ENCODE measurements at places on chromosomes 11 and 22.

GRCh38 chr11:91047882-91048281 lies 825.0 kb upstream of the CHORDC1 start:
- DNase-seq, result no peak

DNA sequence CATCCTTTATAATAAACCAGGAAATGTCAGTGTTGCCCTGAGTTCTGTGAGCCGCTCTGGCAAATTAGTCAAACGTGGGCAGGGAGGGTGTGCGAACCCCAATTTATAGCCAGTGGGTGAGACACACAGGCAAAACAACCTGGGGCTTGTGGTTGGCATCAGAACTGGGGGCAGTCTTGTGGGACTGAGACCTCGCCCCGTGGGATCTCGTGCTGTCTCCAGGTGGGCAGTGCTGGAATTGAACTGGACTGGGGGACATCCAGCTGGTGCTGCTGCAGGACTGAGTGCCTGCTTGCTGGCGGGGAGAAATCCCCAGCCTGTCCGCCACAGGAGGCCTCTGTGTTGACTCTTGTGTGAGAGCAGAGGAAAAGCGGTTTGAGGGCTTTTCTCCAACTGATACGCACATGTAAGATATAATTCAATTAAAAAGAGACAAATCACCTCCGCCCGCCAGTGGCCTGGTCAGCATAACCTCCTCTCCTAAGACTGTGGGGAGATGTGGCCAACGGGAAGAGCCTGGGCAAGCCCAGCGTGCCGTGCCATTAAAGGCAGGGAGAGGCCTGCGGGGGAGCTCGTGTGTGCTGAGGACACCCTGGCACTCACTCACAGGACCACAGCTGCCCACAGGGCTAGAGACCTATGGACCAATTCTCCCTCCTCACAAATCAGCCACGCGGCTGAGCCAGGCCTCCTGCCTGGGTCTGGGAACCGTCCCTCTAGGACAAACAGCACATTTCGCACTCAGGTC lies 18.4 kb downstream of the SULT4A1 start:
- no peak for DNase-seq

DNA sequence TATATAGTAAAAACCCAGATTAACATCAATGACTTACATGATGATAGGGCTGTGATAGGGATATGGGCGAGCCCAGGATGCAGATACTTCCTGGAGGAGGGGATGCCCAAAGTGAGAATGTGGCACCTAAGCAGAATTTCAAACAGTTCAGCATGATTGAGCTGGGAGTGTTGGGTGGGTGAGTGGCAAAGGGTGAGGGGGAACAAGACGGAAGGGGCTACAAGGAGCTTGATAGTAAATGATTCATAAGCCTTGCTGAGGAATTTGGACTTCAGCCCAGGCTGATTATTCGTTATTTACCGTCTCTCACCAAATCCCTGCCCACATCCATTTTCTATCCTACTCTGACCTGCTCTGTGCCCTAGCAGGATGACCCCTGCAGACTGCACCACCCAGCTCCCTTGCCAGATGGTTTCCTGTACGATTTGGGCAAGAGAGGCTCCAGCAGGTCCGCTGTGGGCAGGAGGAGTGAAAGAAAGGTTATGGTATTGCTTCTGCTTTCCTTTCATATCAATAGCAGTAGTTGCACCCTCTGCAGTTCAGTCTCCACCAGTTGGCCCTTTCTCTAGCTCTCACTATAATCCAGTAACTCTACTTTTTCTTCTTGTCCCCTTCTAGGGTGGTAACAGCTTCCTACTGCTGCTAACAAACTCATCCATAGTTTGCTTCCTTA lies 30.3 kb upstream of the SIK2 start:
- DNase-seq, result no peak

- no peak for DNase-seq
These were observed 1917.5 kb downstream of the LRRC4C start for GRCh38 chr11:39541945-39542351.

GRCh38 chr11:75201771-75202170 lies 38.8 kb upstream of the TPBGL start:
- no peak for DNase-seq

- DNase-seq, result peak; percentile 30
These were observed 34.7 kb upstream of the SEPTIN5 start for GRCh38 chr22:19679522-19680101.

- no peak for DNase-seq
These were observed 124.3 kb upstream of the FGF3 start for GRCh38 chr11:69943506-69943905.

DNA sequence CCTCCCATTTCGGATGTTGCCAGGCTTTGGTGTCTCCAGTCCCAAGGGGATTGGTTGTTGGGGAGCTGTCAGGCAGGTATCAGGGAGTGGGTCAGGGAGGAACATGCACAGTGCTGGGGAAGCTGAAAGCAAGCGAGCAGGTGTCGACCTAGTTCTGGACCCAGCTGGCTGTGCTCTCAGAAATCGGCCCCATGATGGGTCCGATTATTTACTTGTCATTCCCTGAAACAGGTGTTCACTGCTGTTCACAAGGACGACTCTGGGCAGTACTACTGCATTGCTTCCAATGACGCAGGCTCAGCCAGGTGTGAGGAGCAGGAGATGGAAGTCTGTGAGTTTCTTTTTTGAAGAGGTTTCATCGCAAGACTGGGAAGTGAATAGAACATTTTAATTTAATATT lies 76.8 kb downstream of the JAM3 start:
- DNase-seq, result no peak

DNA sequence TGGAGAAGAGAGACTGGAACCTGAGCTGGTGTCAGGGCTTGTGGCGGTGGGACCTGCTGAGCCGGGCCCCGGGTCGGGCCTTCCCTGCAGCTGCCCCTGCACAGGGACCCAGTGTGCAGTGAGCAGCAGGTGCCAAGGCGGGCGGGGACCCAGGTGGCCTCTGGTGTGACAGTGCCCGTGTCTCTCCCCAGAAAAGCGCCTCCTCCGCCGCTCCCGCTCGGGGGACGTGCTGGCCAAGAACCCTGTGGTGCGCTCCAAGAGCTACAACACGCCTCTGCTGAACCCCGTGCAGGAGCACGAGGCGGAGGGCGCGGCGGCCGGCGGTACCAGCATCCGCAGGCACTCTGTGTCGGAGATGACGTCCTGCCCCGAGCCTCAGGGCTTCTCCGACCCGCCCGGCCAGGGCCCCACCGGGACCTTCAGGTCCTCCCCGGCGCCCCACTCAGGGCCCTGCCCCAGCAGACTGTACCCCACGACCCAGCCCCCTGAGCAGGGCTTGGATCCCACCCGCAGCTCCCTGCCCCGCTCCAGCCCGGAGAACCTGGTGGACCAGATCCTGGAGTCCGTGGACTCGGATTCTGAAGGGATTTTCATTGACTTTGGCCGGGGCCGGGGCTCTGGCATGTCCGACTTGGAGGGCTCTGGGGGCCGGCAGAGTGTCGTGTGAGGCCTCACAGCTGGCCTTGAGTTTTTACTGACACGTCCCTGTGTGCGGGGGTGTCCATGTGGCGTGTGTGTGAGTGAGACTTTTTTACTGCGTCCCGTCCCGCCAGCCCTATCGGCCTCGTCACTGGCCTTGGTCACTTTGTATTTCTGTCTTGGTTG lies 15.6 kb upstream of the ARHGAP8 start:
- DNase-seq, result no peak

- no peak for DNase-seq
These were observed 13.6 kb downstream of the TIMP3 start for GRCh38 chr22:32815059-32815458.

DNA sequence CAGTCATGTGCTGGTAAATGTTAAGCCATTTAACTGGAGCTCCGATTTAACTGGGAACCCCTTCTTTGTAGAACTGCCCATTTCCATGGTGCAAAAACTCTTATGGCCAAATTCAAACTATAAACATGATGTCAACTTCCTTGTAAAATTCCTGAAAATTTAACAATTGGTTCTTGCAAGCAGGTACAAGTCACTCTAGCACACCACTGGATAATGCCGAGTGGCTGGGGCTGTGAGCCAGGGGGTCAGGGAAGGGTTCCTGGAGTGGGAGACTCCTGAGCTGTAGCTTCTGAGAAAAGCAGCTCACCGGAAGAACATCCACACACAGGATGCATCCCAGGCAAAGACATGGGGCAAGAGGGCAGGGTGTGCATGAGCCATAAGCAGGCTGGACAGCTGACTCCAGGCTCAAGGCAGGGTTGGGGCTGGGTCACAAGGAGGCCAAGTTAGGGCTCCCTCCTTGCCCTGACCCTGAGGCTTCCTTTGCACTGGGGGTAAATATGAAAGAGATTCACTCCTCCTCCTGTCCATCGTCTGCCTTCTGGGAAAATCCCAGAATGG lies 18.2 kb downstream of the P2RY2 start:
- no peak for DNase-seq

GRCh38 chr11:125494974-125495725 lies 915 bp downstream of the FEZ1 start:
- no peak for DNase-seq

- no peak for DNase-seq
These were observed at the start of gene IGF2 for GRCh38 chr11:2139123-2139521. TSS of gene IGF2 (minus strand) at chr11:2139389. CDS start at chr11:2135523, 3,866 bp downstream.

- DNase-seq, result no peak
These were observed 157.7 kb downstream of the DBX1 start for GRCh38 chr11:20002312-20003216.

DNA sequence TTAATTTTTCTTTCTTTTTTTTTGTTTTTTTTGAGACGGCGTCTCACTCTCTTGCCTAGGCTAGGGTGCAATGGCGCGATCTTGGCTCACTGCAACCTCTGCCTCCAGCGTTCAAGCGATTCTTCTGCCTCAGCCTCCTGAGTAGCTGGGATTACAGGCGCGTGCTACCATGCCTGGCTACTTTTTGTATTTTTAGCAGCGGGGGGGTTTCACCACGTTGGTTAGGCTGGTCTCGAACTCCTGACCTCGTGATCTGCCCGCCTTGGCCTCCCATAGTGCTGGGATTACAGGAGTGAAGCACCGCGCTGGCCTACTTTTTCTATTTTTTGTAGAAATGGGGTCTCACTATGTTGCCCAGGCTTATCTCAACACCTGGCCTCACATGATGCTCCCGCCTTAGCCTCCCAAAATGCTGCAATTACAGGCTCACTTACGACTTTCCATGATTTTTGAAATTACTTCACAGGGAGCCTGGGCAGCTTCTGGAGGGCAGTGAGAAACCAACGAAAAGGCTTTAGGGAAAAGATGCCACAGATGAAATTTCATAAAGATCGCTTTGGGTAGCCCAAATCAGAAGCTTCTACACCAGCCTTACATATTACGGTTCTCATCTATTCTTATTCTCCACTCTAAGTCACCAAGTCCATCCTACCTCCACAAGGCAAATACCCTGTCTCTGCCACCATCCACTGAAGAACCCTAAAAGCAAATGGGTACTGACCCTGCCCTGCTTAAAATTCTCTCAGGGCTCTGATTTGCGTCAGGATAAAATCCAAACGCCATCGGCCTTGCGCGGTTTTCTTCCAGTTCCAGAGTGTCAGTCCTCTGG lies 866 bp upstream of the RRM1 start:
- DNase-seq, result no peak

GRCh38 chr22:32544953-32545558 lies 70.4 kb downstream of the FBXO7 start:
- DNase-seq, result no peak

GRCh38 chr22:21947040-21948014 lies 5.3 kb downstream of the PPM1F start:
- no peak for DNase-seq

GRCh38 chr22:19855504-19856409 lies 1.1 kb upstream of the GNB1L start:
- no peak for DNase-seq

GRCh38 chr11:130166457-130166784 lies 6.8 kb downstream of the ST14 start:
- no peak for DNase-seq

GRCh38 chr11:45745065-45745811 lies 59.7 kb upstream of the SLC35C1 start:
- no peak for DNase-seq

- DNase-seq, result no peak
These were observed 111.3 kb downstream of the NAT10 start for GRCh38 chr11:34216706-34217105.

- DNase-seq, result no peak
These were observed 11.9 kb downstream of the ZNF202 start for GRCh38 chr11:123729602-123730001.

GRCh38 chr22:36445158-36445668 lies 36.2 kb downstream of the TXN2 start:
- DNase-seq, result no peak

- DNase-seq, result no peak
These were observed 26.5 kb upstream of the TMPRSS4 start for GRCh38 chr11:118050208-118050891.

- no peak for DNase-seq
These were observed 24.1 kb upstream of the APOA1 start for GRCh38 chr11:116861539-116861938.

GRCh38 chr22:50189849-50190181 lies 4.1 kb downstream of the TRABD start:
- DNase-seq, result no peak

DNA sequence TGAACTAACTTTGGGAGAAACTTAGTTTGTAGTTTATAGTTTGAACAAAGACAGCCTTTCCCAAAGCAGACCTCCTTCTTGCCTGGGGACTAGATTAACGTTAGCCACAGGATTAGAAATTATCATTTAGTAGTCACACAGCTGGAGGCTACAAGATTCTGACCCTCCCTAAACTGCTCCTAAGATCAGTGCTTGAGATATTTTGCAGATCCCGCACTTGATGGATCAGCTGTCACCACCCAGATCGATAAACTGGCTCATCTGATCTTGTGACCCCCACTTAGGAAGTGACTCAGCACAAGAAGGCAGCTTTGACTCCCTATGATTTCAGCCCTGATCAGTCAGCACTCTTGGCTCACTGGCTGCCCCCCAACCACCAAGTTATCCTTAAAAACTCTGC lies 1.6 kb downstream of the SLC22A24 start:
- no peak for DNase-seq

- DNase-seq, result no peak
These were observed 181.7 kb upstream of the ZC3H12C start for GRCh38 chr11:109911488-109911887.

DNA sequence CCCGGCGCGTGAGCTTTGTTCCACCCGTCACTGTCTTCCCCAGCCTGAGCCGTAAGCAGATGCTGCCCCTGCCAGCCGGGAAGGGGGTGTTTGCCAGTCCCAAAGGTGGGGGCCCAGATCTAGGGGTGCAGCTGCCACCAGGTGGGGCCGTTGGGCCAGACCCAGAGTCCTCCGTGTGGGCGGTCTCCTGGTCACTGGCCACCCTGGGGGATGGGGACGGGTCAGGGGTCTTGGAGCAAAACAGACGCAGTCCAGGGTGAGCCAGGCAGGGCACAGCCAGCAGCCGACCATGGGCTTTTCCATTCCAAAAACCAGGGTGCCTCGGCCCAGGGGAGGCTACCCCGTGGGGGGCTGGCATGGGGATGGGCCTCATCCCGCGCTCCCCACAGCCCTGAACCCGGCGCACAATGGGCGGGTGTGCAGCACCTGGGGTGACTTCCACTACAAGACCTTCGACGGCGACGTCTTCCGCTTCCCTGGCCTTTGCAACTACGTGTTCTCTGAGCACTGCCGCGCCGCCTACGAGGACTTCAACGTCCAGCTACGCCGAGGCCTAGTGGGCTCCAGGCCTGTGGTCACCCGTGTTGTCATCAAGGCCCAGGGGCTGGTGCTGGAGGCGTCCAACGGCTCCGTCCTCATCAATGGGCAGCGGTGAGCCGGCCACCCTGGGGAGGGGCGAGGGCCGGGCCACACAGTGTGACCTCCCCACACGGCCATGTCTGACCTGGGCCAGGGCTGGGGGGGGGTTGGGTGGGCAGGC lies 3.5 kb downstream of the MUC5B start:
- DNase-seq, result no peak
